Panc1 (cell line): ENCODE measurements at places on chromosomes 2 and 18. TPM values are rescaled to one million over a fixed set of nuclear protein-coding genes. Genes with fewer than 3 reads are reported as not detected.
A peak's percentile ranks its signal among the peaks of the same experiment; 100 is the strongest.

DNA sequence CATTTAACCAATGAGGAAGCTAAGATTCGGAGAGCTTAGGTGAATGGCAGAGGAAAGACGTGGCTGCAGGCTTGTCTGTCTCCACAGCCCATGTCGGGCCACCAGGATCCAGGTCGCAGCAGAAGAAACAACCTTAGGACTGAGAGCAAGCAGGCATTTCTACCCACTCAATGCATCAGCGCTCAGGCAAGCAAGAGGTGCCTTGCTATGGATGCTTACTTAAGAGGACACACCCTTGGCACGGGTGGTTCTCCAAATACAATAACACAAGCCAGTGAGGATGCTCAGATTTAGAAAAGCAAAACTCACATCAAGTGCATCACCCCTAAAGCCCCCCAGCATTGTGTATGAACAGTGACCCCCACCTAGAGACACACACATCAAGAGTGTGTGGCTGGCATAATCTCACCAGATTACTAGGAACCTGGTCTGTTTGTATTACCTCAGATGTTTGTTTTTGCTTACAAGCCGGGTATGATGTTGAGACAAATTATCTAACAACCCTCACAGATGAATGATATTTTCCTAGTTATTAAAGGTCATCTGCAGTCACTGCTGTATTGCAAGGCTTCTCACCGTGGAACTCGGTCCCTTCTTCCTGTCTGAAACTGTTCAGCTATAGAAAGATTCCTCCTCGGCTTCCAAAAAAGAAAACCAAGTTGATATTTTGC lies 34.2 kb upstream of the NPAS2 start:
- DNase-seq = peak; percentile 85

GPR45 gene
- not detected for total RNA-seq

DNA sequence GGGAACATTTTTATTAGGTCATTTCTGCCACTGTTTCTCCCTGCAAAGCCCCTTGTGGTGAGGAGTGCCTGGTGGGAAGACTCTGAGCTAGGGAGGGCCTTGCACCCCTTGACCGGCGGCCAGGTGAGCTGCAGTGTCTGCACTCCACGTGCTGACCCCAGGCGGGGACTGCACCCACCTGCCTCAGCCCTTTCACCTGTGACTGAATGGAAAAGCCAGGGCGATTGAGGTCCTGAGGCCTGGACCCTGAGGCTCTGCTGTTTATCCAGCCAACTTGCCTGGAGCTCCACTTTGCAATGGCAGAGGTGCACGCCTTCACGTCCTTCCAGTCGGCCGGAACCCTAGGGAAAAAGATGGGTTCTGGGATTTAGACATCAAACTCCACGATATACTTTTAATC lies 53.1 kb downstream of the TMEM18 start:
- no peak for DNase-seq

GRCh38 chr2:174939046-174939445 lies 66.1 kb downstream of the CHN1 start:
- no peak for DNase-seq

DNA sequence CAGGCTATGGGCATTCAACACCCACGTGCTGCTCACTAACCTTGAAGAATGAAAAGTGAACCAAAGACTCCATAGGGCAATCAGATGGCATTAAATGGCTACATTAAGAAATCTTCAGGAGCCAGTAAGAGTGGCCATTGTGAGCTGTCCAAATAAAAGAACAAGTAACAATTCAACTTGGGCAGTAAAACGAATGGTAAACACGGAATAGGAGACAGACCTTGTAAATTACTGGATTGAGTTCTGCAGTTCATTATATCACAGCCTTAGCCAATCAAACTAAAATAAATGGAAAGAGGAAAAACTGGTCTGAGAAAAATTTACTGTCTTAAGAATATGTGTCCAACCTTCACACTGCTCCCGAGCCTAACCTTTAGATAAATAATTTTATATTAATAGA lies 306.5 kb upstream of the ZNF521 start:
- DNase-seq = no peak

GRCh38 chr2:45498661-45499550 lies 112.2 kb downstream of the SRBD1 start:
- DNase-seq = no peak

GRCh38 chr2:221245045-221245444 lies 327.1 kb downstream of the EPHA4 start:
- no peak for DNase-seq

DNA sequence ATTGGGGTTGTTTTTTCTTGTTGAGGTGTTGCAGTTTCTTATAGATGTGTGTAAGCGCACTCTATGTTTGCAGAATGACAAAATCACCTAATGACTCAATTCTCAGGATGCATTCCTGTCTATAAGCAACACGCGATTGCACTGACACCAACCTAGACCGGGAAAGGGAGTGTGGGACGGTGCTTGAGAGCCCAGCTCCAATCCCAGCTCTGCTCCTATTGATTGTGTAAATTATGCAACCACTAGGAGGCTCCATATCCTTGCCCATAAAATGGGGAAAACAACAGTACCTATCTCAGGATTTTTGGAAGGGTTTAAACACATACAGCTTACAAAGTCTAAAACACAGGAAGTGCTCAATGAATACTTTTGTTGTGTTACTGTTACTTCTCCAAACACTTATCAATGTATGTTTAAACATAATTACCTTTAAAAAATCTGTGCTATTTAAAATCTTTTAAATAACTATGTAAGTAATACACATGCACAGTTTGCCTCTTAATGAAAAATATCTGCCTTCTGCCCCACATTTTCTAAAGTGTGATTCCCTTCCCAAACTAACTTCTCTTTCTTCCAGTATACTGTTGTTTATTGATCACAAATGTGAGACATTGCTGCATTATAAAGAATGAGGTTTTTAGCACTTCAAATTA lies 132.5 kb downstream of the SPHKAP start:
- peak; percentile 77 for DNase-seq

DNA sequence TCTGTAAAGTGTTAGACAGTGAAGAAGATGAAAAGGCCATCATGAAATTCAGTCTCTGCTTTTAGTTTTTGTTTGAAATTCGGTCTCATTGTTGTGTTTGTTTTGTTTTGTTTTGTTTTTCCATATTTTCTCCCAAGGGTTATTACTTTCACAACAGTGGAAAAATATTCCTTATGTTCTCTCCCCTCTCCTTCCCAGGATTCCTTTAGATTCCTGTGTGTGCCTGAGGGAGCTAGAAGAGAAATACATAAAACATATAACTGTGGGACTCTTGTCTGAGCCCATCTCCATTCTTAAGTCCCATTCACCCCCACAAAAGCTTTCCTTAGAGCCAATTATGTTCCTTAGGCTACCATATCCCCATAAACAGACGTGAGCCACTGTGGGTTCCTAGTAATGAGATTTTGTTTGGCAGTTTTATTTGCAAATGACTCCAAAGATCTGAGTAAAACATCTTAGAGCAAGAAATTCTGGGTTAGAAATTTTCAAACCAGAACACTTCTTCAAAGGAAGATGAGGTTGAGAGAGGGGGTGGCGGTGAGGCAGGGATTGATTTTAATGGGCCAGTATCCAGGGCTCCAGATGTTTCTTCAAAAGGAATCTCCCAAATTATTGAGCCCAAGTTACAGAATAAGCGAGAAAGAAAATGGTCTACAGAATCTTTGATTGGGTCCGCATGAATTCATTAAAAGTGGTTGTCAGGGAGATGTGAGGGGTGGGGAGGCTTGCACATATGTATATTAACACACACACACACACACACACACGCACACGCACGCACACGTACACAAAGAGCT lies 157.8 kb upstream of the TNP1 start:
- DNase-seq = no peak

- DNase-seq = no peak
These were observed 13.5 kb upstream of the IGFBP2 start for GRCh38 chr2:216619411-216620393.

GRCh38 chr2:53969285-53969967 lies 1.4 kb downstream of the PSME4 start:
- peak; percentile 70 for DNase-seq

DNA sequence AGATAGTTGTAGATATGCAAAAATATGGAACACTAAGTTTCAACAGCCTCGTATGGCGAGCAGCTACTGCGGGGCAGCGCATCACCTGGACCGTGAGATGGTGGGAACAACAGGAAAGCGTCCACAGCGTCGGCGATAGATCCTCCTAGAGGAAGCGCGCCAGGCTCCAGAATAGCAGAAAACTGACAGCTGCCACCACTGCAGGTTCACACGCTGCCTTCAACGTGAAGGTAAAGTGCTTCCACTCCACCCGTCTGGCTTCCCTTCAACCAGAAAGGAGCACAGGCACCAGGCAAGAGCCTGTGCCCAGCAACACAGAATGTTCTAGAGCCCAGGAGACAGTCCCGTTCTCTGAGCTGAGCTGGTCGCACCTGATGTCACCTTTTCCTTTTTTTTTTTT lies 20.0 kb downstream of the FBXO48 start:
- DNase-seq = no peak

DNA sequence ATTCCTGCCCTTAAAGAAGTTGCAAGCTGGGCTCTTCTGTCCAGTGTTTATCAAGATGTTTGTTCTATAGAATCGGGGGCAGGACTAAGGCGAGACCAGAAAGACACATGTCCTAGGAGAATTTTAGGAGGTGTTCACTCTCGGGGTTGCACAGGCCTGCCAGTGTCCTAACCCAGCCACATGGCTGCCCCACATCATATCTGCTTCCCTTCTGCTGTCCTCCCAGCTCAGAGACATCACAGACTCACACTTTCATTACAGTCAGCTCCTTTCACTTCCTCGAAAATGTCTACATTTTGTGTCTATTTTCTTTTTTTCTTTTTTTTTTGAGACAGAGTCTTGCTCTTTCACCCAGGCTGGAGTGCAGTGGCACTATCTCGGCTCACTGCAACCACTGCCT lies 10.7 kb upstream of the MRO start:
- DNase-seq = no peak

DNA sequence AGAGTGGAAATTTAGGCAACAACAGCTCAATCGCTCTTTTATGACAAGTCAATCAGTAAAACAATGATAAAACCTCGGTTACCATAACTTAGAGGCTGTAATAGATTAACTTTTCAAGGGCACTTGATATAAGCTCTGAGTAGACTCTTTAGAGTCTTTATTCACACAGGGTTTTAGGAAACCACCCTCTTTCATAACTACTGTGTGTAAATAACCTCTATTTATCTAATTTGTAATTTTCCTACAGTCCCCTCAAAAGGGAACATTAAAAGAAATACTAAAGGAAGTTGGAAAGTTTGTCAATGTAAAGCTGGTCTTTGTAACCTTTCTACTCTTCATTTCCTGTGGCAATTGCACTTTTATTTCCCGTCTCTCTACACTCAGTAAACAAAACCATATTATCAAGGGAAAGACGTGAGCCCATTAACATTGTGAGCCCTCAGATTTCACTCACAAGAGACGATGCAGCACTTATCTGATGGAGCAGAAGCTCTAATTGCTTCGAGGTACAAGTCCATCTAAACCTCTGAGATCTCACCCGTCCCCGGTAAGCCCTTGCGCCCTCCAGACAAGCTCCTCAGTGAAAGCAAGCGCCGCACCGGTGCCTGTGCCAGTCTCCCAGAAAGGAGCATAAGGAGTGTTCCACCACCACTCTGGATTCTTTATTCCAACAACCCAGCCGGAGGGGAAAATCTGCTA lies 1.1 kb upstream of the HOXD1 start:
- no peak for DNase-seq

DNA sequence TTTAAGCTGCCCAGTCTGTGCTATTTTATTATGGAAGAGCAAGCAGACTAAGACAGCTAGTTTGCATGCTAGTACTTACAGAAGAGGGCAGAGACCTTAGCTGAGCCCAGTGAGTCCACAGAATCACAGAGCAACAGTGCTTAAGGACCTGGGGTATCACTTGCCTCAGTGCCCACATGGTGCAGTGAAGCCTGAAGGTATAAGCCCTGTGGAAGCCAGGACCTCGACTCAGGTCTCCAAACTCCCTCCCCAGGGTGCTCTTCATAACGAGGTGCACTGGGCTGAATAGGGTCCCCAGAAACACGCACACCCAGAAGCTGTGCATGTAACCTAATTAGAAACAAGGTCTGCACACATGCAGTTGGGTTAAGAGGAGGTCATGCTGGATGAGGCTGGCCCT lies 718.1 kb downstream of the GALR1 start:
- no peak for DNase-seq

COMMD1 gene
- total RNA-seq = 40.3 TPM

- DNase-seq = no peak
These were observed 519 bp downstream of the TTL start for GRCh38 chr2:112482309-112483041.

- no peak for DNase-seq
These were observed 27.6 kb upstream of the SERPINB2 start for GRCh38 chr18:63859781-63860475.
